ENCODE measurements at places on chromosomes 11 and 22. TPM values are rescaled to one million over a fixed set of nuclear protein-coding genes. Genes with fewer than 3 reads are reported as not detected.

DNA sequence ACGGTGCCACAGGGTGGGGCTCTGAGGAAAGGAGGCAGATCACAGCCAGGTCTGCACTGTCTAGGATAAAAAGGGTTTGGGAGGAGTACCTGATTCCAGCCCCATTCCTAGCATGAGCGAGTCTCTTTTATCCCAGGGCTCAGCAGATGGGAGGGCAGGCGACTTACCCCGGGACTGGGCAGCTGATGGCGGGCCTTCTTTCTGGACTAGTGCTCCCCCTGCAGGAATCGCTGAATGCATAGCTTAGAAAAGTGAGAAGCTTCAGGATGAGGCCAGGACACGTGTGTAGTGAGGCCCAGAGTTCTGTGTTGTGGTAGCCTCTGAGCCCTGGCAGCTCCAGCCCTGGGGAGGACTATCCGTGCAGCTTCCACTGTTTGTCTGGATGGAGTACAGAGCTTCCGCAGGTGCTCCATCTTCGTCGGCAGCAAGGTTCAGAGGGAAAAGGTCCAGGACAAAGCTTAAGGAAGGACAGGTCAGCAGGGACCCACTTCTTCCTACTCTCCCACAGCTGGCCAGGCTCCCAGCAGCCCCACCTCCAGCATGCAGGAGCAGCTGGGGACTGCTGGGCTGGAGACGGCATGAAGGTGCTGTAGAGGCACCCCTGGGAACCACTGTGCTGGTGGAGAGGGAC, 30.4 kb downstream of the COMMD9 start:
- peak; percentile 68 for DNase-seq
- H3K27me3 ChIP-seq = peaks cover 7% of the 10 kb centered on the region
- no peak overlapping the region for H3K4me3 ChIP-seq
- H3K27ac ChIP-seq = no peak overlapping the region
- H3K36me3 ChIP-seq = no peaks in the 10 kb centered on the region
- H3K4me1 ChIP-seq = no peaks in the 10 kb centered on the region

GAL gene
- total RNA-seq = 0.60 TPM

DNA sequence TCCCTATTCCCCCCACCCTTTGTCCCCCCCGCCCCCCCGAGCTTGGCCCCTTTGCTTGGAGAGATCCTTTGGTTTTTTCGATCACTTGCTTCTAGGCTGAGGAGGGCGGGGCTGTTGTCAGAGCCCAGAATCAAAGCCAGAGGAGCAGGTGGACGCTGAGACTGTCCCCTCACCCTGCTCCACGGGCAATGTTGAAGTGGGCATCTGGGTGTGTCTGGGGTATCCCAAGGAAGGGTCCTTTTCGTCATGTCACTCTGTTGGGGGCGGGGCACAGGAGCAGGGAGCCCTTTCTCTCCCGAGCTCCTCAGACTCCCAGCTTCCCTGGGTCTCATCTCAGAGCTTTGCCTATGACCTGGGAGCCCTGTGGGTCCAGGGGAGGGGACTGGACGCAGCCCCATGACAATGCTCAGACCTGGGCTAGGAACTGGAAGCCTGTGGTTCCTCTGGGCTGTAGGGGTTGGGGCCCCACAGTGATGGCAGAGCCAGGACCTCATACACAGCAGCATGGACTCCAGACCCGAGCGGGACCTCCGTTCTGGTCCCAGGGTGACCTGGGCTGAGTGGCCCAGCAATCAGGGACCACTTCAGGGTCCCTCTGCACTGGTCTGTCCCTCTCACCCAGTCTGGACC, 2.9 kb upstream of the APOBEC3A start:
- no peaks in the 10 kb centered on the region for H3K4me1 ChIP-seq
- H3K27ac ChIP-seq = no peak overlapping the region
- no peak for DNase-seq
- H3K4me3 ChIP-seq = no peak overlapping the region
- no peaks in the 10 kb centered on the region for H3K27me3 ChIP-seq

GRCh38 chr11:7548659-7549274, 35.0 kb downstream of the PPFIBP2 start:
- H3K27me3 ChIP-seq = no peaks in the 10 kb centered on the region
- H3K36me3 ChIP-seq = no peaks in the 10 kb centered on the region
- DNase-seq = peak; percentile 46

RRM1 gene
- total RNA-seq = 42.6 TPM

SHANK2 gene
- total RNA-seq = 0.83 TPM

DNA sequence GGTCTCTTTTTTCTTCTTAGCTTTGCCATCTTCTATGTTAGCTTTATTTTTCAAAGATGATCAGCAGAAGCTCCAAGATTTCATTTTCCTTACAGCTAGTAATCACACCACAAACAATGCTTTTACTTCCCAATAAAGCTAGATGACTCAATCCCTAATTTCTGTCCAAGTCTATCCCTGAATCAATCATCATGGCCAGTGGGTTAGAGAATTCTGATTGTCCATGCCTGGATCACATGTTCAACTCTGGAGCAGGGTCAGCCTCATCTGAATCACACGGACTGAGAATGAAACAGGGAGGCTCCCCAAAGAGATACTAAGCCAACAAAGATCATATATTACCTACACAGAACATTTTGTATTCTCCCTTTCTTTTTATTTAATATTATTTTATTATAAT, 79.6 kb downstream of the BBOX1 start:
- H3K27ac ChIP-seq = no peak overlapping the region
- H3K27me3 ChIP-seq = no peaks in the 10 kb centered on the region
- H3K4me3 ChIP-seq = no peak overlapping the region
- H3K4me1 ChIP-seq = no peaks in the 10 kb centered on the region
- no peaks in the 10 kb centered on the region for H3K36me3 ChIP-seq

LGR4 gene
- total RNA-seq = 89.3 TPM

DNA sequence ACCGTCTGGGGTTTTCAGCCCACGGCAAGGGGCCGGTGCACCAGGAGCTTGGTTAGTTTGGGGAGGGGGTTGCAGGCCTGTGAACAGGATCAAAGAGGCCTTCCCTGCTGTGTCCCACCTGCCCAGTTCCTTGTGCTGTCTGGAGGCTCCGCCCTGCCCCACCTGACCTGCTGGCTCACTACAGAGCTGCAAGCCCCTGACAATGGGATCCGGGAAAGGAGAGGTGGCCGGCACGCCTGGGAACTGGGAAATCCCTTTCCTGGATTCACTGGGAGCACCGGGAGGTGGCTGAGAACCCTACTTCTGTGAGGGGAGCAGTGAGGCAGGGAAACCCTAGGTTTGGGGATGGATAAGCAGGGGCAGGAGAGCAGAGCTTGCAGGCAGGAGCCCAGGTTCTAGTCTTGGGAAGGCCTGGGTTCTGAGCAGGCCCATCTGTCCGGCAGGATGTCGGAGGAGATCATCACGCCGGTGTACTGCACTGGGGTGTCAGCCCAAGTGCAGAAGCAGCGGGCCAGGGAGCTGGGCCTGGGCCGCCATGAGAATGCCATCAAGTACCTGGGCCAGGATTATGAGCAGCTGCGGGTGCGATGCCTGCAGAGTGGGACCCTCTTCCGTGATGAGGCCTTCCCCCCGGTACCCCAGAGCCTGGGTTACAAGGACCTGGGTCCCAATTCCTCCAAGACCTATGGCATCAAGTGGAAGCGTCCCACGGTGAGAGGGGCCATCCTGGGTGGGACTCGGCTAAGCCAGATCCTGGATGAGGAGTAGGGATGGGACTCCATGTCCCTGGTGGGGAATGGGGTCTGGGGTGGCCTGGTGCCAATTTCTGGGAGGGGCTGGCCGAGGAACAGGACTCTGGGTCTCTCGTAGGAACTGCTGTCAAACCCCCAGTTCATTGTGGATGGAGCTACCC, 786 bp downstream of the CAPN1 start:
- peaks cover 4% of the 10 kb centered on the region for H3K36me3 ChIP-seq
- no peaks in the 10 kb centered on the region for H3K27me3 ChIP-seq
- peaks cover 12% of the 10 kb centered on the region for H3K4me1 ChIP-seq
- H3K27ac ChIP-seq = peak overlapping the region; percentile 87

CCDC87 gene
- 2.7 TPM for total RNA-seq

GRCh38 chr22:43004362-43005035, 10.4 kb downstream of the PACSIN2 start:
- DNase-seq = peak; percentile 79
- no peak overlapping the region for H3K4me3 ChIP-seq
- no peak overlapping the region for H3K27ac ChIP-seq
- H3K36me3 ChIP-seq = no peaks in the 10 kb centered on the region
- H3K4me1 ChIP-seq = peaks cover 37% of the 10 kb centered on the region

DNA sequence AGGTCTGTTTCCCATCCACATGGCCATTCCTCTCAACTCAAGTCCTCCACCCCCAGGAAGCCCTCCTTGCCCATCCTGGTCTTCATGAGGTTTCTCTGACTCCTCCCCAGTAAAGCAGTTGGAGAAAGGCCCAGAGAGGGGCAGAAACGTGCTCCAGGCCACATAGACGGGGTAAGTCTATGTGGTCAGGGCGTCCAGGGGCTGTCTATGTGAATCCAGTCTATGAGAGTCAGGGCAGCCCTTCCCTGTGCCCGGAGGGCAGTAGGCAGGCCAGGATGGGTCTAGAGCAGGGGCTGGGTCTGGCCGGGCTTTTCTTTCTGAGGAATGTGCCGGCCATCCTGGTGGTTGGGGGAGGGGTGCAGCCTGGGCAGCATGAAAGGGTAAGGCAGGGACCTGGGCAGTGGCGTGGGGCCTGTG, 11.7 kb downstream of the GUCD1 start:
- H3K27me3 ChIP-seq = no peaks in the 10 kb centered on the region
- H3K27ac ChIP-seq = no peak overlapping the region
- H3K4me1 ChIP-seq = no peaks in the 10 kb centered on the region
- no peak overlapping the region for H3K4me3 ChIP-seq

GRCh38 chr11:498297-499181, 8.5 kb downstream of the RNH1 start:
- peaks cover 34% of the 10 kb centered on the region for H3K36me3 ChIP-seq
- H3K4me1 ChIP-seq = no peaks in the 10 kb centered on the region
- no peak for DNase-seq
- no peak overlapping the region for H3K4me3 ChIP-seq
- no peaks in the 10 kb centered on the region for H3K27me3 ChIP-seq

DNA sequence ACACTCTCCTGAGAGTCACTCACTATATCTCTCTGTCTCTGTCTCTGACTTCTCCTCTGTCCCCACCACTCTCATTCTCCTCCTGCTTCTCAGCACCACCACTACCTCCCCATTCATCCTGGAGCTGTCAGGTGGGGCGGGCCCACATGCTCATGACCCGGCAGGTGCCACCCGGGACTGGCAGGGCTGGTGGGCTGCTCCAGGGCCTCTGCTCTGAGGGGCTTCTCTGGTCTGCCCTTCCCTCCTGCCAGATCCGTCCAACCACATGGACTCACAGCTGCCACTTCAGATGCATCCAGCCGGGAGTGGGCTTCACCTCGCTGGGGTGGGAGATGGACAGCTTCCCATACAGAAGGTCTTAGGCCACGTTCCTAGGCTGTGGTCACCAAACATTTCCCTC, 4.8 kb upstream of the EMID1 start:
- no peak for DNase-seq
- H3K27me3 ChIP-seq = no peaks in the 10 kb centered on the region
- no peak overlapping the region for H3K27ac ChIP-seq
- no peak overlapping the region for H3K4me3 ChIP-seq
